Activated CD4-positive, alpha-beta memory T cell treated with anti-CD3 and anti-CD28 coated beads, Interleukin-2, amount 10 ng/mL, durations not matched to agents 7 days and 5 days (primary cell): ENCODE measurements at places on chromosomes 16 and 17.

DNA sequence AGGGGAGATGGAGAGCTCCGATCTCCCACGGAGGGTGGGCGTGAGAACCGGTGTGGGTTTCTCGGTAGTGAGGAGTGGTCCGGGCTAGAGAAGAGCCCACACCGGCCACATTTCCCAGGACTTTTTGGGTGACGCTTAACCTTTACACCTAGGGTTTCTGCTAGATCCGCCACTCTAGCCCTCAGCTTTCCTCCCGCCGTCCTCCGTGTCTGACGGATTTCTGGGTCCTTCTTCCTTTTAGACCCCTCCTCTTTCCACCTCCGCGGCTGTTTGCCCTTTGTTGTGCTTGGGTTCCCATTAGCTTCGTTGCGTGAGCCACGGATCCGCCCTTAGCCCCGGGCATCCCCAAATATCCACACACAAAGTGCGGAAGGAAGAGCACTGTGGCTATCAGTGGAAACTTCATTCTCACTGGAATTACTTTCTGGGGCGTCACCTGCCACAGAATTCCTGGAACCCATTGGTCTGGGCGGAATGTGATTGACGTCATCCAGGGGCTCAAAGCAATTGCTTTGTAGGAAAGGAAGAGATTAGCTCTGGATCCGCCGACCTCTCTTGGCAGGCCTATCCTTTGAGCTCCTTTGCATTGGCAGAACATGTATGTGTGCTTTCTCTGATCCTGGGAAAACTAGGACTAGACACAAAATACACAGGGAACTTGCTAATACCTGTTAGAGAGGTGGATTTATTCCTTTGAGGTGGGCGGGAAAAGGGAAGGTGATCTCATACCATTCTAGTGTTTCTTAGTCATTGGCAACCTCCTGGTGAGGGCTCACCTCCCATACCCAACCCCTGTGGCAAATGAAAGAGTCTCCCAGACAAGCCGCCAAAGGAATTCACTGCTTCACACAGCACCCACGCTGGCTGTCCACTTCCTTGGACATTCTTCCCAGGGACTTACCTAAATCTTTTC is 654 bp downstream of the TNFAIP1 start:
- DNase-seq: peak; percentile 35

DNA sequence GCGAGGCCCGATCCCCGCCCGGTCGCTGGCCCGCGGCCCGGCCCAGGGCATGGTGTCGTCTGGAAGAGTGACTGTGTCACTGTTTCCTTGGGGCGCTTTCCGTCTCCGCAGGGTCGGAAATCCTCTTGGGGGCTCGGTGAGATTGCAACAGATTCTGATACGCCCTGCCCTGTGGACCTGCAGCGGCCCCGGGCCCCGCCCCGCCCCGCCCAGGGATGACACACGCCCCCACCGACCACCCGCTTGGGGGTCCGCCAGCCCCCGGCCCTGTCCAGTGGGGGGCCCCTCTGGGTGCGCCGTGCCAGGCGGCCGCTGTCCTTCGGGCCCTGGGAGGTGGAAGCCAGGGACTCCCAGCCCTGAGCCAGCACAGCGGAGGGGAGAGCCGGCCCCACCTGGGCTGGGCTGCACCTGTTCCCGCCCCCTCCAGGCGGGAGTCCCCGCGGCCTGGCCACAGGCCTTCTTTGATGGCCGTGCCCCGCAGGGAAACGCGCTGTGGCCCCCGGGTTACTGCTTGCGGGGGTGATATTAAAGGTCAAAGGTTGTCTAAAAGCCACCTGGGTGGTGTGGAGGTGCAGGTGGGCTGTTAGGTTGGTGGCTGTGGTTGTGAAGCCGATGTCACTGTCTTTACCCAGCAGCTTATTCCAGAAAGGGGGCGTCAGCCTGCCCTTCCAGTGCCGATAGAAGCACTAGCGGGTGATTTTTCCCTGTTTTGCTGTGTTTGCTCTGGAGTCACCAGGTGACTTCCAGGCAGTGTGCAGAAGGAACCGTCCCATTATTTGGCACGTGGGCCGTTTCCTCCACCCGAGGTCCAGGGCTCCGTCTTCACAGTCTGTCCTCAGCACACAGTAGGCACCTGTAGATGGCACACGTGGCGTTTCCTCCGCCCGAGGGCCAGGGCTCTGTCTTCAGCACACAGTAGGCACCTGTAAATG is 752 bp downstream of the TBC1D24 start:
- DNase-seq: peak; percentile 53

DNA sequence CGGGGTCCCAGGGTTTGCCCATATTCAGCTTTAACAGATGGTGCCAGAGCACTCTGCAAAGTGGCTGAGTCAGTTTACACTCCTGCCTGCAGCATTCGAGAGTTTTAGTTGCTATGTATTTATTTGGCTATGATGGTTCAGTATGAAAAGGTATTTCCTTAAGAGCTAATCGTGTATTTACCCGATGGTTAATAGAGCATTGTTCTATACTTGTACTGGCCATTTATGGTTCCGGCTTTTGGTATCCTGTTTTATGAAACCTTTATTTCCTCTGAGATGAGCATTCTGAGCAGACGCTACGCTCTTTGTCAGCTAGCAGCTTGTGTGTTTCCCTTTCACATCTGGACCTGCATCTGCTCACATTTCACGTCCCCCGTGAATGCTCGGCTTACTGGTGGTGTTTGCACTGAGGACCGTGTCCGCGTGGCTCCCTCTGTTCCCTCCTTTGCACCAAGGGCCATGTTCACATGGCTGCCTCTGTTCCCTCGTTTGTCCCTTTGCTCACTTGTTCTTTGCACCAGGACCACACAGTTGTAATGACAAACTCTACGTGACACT is 149.1 kb upstream of the CHMP6 start:
- no peak for DNase-seq

GRCh38 chr17:80738987-80739730 is 194.5 kb downstream of the RPTOR start:
- DNase-seq: no peak

GRCh38 chr16:53937161-53937880 is 233.4 kb downstream of the FTO start:
- DNase-seq: no peak

DNA sequence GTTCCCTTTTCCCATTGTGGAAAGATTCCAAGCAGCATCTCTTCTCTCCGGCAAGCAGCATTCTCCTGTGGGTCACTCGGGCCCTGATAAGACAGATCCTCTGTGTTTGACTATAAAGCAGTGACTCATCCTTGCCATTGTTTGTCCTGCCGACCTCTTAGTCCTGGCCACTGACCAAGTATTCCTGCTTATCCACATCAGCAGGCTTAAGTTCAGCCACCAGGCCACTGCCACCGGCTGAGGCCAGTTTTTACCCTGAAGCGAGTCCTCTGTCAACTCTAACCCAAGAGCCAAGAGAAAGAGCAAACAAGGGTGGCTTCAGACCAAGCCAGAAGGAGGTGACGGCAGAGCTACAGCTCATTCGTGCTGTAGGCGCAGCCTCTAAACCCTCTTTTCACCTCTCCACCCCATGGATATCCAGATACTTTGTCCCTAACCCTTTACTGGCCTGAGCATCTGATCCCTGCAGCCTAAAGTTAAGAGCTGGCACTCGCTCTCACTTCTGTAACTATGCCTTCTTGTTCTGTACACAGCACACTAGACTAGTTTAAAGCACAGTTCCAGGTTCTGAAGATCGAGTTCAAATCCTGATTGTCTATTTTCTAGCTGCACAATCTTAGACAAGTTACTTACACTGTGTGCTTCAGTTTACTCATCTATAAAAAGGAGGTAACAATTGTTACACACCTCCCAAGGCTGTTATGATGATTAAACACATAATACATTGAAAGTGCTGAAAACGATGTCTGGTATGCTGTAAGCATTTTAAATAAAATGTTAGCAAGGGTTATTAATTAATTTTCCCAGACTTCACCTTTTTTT is 31.0 kb downstream of the SOX9 start:
- no peak for DNase-seq

- no peak for DNase-seq
Observed at GRCh38 chr16:54052271-54052670, 234.3 kb downstream of the IRX3 start.

- DNase-seq: no peak
Observed at GRCh38 chr16:85448557-85449190, 164.4 kb upstream of the GSE1 start.

DNA sequence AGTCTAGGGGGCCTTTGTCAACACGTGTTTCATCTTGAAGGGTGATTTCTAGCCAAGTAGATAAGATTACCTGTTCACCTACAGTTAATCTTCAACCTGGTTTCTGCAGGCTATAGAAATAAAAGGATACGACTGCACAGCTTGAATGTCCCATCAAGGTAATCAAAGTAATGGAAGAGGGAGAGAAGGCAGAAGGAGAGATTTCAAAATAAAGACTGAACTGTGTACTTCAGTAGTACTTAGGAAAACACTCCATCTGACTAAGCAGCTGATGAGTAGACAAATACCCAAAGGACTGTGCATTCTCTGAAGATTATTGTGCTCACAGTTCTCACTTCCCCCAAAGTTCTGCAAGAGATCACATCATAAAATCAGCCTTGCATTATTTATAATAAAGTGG is 5.8 kb upstream of the RFFL start:
- no peak for DNase-seq

DNA sequence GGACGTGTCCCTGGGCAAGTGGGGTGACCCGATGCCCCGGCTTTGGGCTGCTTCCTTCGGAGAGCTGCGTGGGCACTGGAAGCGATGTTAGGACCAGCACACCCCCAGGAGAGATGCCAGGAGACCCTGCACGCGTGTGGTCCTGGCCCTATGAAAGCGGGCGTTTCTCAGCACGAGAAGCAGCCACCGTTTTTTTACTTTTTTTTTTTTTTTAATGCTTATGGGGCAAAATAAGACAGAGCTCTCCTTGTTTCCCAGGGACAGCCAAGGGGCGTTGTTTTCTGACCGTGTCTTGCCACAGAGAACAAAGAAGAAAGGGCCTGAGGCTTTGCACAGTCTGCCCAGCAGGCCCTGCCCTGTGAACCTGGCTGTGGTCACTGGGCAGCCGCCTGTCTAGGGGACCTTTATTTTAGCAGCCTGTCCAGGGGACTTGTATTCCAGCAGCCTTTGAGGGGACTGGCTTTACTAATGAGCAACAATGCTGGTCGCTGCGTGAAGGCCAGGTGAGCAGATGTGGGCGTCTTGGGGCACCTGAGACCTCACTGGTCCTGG is 996 bp downstream of the SLC25A10 start:
- DNase-seq: no peak

GRCh38 chr16:1612320-1613111 is at the start of gene CRAMP1:
Gene CRAMP1 (plus strand): TSS chr16:1612360. CDS start chr16:1614640, 2,280 bp downstream.
- no peak for DNase-seq

GRCh38 chr17:56142325-56142724 is 10.9 kb upstream of the ANKFN1 start:
- no peak for DNase-seq

DNA sequence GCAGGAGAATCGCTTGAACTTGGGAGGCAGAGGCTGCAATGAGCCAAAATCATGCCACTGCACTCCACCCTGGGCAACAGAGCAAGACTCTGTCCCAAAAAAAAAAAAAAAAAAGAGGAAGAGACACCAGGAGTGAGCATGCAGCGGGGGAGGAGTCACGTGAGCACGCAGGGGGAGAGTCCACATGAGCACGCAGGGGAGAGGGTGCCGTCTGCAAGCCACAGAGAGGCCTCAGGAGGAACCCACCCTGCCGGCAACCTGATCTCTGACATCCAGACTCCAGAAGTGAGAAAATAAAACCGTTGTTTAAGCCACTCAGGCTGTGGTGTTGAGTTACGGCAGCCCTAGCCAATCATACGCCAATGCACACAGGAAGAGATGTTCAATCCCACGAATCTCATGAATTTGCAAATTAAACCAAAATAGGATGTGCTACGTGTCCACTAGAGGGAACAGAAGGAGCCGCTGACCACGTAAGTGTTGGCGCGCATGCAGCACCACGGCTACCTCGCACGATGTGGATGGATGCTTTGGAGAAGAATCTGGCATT is 42.2 kb downstream of the CCDC57 start:
- DNase-seq: no peak

GRCh38 chr17:4045487-4045886 is 81.2 kb upstream of the ATP2A3 start:
- no peak for DNase-seq

GRCh38 chr16:78048319-78048718 is 26.0 kb downstream of the CLEC3A start:
- no peak for DNase-seq
